Neural progenitor cell (in vitro differentiated cells): ENCODE measurements at places on chromosomes 5 and 9. TPM values are rescaled to one million over a fixed set of nuclear protein-coding genes. Genes with fewer than 3 reads are reported as not detected.
A peak's percentile ranks its signal among the peaks of the same experiment; 100 is the strongest.

- peaks cover 89% of the 10 kb centered on the region for H3K27me3 ChIP-seq
- peak within 1 kb of the TSS; percentile 58 for H3K4me3 ChIP-seq
- H3K36me3 ChIP-seq, result no peaks in the 10 kb centered on the region
- H3K4me1 ChIP-seq, result peaks cover 4% of the 10 kb centered on the region
Measured at GRCh38 chr5:80569961-80570786, at the start of gene ANKRD34B. Gene ANKRD34B, minus strand, starts transcription at chr5:80570280. Its CDS starts 10,261 bp downstream, at chr5:80560019.

DNA sequence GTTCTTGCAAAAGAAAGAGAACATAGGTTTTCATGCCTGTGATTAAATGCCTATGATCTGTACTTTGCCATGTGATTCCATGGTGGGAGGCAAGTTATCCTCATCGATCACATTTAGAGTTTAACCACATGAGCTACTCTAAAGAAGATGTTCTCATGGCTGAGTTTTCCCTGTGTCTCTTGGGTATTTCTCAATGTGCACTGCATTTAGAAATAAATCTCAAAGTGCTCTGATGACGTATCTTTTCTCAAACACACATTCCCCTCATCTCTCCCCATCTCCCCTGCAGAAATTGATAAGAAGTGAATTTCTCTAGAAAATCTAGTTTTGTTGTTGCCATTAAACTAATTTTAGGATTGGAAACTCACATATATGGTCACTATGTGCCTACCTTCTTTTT lies 282.2 kb downstream of the SEMA5A start:
- H3K4me3 ChIP-seq, result no peak overlapping the region
- H3K27me3 ChIP-seq, result no peaks in the 10 kb centered on the region
- no peak for DNase-seq
- H3K36me3 ChIP-seq, result no peaks in the 10 kb centered on the region
- H3K4me1 ChIP-seq, result no peaks in the 10 kb centered on the region

DNA sequence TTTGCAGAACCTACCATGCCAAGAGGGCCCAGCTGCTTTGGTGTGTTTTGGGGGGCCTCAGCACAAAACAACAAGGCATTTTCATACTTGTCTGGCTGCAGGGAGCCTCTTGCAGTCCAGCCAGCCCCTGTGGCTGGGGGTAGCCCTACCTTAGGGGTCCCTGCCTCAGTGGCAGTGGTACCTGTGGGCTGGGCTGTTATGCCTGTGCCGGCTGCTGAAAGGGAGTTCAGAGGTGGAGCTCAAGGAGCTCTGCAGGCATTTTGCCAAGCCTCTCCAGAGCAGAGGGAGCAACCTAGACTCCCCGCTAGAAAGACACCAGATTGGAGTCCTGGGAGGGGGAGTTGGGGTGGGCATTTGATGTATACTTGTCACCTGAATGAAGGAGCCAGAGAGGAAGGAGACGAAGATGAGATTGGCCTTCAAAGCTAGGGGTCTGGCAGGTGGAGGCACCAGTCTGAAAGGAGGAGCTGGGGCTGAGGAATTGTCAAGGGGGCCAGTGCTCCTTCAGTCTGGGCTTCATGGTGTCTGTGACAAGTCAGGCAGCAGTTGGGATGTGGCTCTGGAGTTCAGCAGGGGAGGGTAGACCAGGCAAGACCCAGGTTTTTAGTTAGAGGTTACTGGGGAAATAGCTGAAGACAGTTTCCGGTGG lies 1.5 kb downstream of the SHROOM1 start:
- no peak overlapping the region for H3K27ac ChIP-seq
- no peak overlapping the region for H3K4me3 ChIP-seq

GRCh38 chr5:10250806-10251276 lies 761 bp downstream of the CCT5 start:
- peak overlapping the region; percentile 82 for H3K4me3 ChIP-seq
- no peaks in the 10 kb centered on the region for H3K27me3 ChIP-seq

GRCh38 chr5:15463231-15463980 lies 36.6 kb upstream of the FBXL7 start:
- DNase-seq, result peak; percentile 57
- no peak overlapping the region for H3K4me3 ChIP-seq
- no peaks in the 10 kb centered on the region for H3K36me3 ChIP-seq

DNA sequence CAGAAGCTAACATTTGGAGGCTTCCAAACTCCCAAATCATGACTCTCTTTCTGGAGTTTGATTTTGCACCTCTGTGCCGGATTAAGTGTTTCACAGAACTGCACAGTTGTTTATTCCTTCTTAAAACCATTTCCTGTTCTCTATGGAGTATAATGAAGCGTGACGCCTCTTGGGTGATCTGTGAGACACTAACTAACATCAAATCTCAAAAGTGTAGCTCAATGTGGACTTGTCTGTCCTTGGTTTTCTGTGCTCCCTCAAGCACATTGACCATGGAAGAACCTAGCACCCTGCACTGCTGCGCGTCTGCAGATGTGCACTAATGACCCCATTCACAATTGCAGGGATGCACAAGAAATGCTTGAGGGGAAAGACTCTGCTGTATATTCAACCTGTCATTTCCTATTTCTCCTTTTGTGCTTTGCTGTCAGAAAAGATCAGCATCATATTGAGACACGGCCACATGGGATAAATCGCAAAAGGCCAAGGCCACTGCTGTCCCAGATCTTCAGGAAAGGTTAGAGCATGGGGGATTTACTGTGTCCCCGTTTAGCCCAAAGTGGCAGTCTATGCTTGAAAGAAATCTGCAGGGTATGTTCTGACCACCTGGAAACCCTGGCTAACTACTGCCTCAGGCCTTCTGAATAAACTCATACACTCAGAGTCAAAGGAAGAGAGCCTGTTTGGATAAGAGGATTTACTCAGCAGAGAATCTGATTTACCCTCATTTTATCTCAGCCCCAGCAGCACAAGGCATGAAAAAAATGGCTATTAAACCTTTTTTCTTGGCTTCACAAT lies 109.6 kb downstream of the BAAT start:
- no peak overlapping the region for H3K27ac ChIP-seq
- DNase-seq, result peak; percentile 36
- no peak overlapping the region for H3K4me3 ChIP-seq
- H3K27me3 ChIP-seq, result no peaks in the 10 kb centered on the region
- H3K4me1 ChIP-seq, result peaks cover 15% of the 10 kb centered on the region
- no peaks in the 10 kb centered on the region for H3K36me3 ChIP-seq

DNA sequence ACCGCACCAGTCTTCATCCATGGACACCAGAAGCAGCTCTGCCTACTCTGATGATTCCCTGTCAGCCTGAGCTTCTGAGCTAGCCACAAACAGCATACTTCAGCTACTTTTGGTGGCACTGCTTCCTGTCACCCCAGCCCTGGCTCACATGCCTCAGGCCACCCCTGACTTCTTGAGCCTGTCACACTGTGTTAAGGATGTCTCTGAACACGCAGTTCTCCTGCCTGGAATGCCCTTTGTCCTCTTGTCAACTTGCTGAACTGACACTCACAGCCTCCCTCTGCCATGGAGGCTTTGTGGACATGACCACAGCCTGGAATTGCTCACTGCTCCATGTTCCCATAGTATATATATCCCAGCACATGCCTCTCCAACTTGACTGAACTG lies 7.2 kb downstream of the MACROH2A1 start:
- no peak overlapping the region for H3K27ac ChIP-seq
- H3K4me3 ChIP-seq, result no peak overlapping the region
- H3K4me1 ChIP-seq, result peaks cover 4% of the 10 kb centered on the region
- no peaks in the 10 kb centered on the region for H3K36me3 ChIP-seq
- DNase-seq, result no peak

DNA sequence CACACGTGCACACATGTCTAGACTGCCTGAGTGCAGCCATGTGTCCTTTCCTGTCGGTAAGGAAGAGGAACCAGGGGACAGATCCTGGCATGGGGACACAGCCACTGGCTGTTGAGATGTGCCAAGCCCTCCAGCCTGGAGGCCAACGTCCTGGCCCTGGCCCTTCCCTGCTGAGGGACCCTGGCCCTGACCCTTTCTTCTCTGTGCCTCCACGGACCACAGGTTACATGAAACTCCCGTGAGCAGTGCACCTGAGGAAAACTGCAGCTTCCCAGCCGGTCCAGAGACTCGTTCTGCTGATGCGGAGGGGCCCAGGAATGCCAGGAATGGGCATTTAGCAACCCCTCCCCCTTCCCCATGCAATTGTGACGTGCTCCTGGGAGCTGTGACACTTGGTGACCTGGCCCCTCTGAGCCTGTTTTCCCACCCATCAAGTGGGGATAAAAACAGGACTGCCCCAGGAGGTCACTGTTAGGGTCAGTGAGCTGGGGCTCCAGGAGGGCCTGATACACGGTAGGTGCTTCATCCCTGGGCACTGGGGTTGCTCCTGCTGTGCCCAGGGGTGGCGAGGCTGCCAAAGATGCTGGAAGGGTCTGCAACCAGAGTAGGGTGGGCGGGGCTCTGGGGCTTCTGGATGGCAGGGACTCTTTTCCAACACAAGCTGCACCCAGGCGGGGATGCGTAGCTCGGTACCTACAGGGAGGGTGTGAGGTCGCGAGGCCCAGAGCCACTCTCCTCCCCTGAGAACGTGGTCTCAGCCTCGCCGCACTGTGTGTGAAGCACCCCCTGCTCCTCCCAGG lies 151.5 kb downstream of the C9orf50 start:
- no peak overlapping the region for H3K27ac ChIP-seq
- H3K4me1 ChIP-seq, result peaks cover 33% of the 10 kb centered on the region
- peak; percentile 83 for DNase-seq
- no peaks in the 10 kb centered on the region for H3K27me3 ChIP-seq
- no peaks in the 10 kb centered on the region for H3K36me3 ChIP-seq

DNA sequence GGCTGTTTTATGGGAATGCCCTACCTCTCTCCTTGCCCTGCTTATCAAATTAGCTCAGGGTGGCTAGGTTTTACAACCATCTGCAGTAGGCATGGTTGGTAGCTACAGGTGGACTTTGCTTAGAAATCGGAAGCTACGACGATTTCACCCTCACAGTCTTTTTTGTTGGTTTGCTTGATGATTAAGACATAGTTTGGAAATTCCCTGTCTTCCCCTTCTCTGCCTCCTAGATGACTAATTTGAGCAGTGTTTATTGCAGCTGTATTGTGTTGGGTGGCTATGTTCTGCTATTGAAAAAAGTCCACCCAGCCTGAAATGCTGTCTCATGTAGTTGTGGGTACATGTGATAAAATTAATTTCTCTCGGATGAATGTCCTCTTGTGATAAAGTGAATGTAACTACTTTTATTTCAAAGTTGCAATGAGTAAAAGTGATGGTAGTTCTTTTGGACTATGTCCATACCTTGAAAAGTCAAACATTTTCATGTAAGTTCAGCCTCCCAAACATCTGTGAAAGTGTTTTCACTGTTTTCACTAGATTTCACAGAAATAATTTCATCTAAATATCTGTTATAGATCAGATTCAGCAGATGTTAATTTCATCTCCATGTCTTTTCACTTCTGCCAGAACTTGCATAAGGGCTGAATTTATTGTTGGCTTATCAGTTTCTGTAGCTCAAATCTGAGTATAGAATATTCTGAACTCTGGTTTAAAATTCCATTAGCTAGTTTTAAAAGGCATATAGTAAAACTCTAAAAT lies 37.3 kb upstream of the FYB1 start:
- no peak overlapping the region for H3K4me3 ChIP-seq
- H3K4me1 ChIP-seq, result no peaks in the 10 kb centered on the region
- no peak for DNase-seq
- H3K36me3 ChIP-seq, result no peaks in the 10 kb centered on the region

DNA sequence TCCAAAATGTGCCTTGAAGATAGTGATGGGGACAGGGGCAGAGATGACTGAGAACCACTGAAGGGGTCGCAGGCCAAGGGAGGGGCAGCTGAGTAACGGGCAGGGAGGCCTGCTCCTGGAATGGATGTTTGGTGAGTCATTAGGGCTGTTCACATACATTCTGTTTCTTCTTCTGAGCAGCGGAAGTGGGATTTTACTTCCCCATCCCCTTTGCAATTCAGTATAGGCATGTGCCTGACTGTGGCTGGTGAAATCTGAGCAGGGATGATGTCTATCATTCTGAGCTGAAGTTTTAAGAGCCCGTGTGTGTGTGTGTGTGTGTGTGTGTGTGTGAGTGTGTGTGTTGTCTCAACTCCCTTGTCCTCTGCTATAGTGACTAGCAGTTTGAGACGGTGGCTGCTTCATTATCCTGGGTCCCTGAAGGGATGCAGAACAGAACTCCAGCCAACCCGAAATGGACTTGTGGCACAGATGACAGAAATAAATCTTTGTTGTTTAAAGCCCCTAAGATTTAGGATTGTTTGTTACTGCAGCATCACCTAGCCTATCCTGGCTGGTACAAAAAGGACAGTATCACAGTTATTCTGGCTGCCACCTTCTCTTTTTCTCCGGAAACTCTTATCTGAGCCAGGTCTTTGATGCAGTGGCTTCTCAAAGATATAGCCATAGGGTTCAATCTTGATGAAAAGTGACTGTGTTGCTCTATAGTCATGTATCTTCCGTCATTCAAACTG lies 29.2 kb upstream of the TGFBI start:
- DNase-seq, result no peak
- H3K27ac ChIP-seq, result no peak overlapping the region
- no peak overlapping the region for H3K4me3 ChIP-seq

- H3K27ac ChIP-seq, result no peak overlapping the region
- DNase-seq, result peak; percentile 44
- no peaks in the 10 kb centered on the region for H3K27me3 ChIP-seq
Measured at GRCh38 chr9:121055642-121056143, 5.6 kb upstream of the C5 start.

GRCh38 chr5:133917785-133918184 lies 50.6 kb downstream of the C5orf15 start:
- H3K27ac ChIP-seq, result no peak overlapping the region
- no peaks in the 10 kb centered on the region for H3K36me3 ChIP-seq
- no peak overlapping the region for H3K4me3 ChIP-seq
- no peaks in the 10 kb centered on the region for H3K4me1 ChIP-seq
- no peaks in the 10 kb centered on the region for H3K27me3 ChIP-seq

DNA sequence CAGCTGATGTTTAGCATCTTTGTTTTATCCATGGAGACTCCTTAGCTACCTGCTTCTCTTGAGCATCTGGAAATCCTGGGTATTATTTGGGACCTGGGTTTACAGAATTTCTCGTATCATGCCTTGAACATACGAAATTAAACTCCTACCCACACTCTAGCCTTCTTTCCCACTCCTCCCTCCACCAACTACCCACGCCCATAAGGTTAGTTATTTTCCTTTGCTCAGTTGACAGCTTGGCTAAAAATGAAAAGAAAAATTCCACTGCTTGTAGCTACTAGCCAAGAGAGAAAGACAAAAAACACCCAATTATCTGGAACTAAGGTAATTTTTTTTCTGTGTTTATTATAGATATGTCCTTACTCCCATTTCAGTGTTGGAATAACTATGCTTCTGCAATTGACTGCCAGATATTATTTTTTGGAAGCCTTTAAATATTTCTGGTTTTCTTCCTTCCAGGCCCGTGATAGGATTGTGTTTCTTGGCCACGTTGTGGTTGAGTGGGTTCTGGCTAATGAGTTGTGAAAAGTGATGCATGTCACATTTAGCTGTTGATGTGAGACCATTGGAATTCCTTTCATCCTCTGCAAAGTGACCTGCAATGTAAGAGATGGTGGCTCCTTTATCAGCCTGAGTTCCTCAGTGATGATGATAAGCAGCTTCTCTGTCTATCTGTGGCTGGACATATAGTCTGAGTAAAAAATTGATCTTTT lies 308.1 kb downstream of the LRRC70 start:
- H3K27ac ChIP-seq, result no peak overlapping the region
- no peaks in the 10 kb centered on the region for H3K27me3 ChIP-seq
- no peaks in the 10 kb centered on the region for H3K36me3 ChIP-seq
- H3K4me3 ChIP-seq, result no peak overlapping the region

- H3K4me1 ChIP-seq, result peaks cover 15% of the 10 kb centered on the region
- no peak overlapping the region for H3K27ac ChIP-seq
- DNase-seq, result no peak
- H3K27me3 ChIP-seq, result no peaks in the 10 kb centered on the region
- no peaks in the 10 kb centered on the region for H3K36me3 ChIP-seq
- H3K4me3 ChIP-seq, result no peak overlapping the region
Measured at GRCh38 chr9:26462751-26463150, 429.9 kb downstream of the CAAP1 start.

CD74 gene
- total RNA-seq, result 9.8 and 25.6 TPM in 2 replicates

WWC1 gene
- total RNA-seq, result 6.3 and 6.7 TPM in 2 replicates

STKLD1 gene
- total RNA-seq, result 0.58 and 0.65 TPM in 2 replicates

SPINK7 gene
- not detected in 2 replicates for total RNA-seq

NR5A1 gene
- total RNA-seq, result 1.0 and 3.3 TPM in 2 replicates

SLC36A3 gene
- total RNA-seq, result not detected in 2 replicates
